ENCODE measurements at places on chromosomes 12 and 14.

DNA sequence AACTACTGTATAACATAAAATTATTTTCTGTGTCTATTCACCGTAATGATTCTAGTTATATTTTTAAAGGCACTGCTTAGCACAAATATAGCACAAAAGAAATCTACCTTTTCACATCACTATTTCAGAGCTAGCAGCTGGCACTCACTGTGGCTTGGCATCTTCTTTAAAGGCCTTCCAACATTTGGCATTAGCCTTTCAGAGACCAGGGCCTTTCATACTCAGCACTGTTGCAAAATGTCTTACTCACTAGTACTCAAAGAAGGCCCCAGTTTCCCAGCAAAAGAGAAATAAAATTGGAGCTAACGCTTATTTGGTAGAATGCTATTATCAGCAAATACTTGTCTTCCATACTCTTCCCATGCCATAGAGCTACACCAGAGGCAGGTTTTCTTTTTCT is 238.4 kb downstream of the MED13L start:
- DNase-seq, result no peak

- DNase-seq, result no peak
Measured at GRCh38 chr14:71029236-71029781, 122.0 kb downstream of the PCNX1 start.

DNA sequence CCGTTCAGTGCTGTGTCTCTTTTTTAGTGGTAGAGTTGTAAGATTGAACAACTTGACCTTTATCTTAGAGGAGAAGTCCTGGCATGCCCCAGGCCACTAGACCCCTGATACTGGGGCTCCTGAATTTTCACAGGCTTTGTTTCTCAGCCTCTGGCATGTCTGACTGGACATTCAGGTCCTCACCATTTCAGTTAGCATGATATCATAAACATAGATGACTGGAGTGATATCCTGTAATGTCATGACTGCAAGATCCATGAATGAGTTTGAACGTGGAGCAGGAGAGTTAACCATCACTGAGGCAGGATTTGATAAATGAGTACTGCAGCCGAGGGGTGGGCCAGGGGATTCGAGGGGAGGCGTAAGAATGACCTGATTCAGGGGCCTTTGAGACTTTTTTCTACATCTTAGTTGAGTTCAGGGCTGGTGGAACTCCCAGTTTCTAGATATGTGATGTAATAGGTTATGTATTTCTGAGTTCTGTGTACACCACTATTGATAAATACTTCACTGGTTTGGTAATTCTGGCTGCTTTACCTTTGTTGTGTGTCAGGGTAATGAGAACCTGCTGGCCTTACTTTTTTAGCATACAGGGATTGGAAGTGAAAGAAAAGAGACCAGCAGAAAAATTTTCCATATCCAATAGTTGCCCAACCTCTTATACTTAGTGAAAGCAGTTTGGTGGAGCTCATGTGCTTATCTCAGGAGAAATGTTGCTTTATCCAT is 217.0 kb downstream of the SYNE2 start:
- no peak for DNase-seq

DNA sequence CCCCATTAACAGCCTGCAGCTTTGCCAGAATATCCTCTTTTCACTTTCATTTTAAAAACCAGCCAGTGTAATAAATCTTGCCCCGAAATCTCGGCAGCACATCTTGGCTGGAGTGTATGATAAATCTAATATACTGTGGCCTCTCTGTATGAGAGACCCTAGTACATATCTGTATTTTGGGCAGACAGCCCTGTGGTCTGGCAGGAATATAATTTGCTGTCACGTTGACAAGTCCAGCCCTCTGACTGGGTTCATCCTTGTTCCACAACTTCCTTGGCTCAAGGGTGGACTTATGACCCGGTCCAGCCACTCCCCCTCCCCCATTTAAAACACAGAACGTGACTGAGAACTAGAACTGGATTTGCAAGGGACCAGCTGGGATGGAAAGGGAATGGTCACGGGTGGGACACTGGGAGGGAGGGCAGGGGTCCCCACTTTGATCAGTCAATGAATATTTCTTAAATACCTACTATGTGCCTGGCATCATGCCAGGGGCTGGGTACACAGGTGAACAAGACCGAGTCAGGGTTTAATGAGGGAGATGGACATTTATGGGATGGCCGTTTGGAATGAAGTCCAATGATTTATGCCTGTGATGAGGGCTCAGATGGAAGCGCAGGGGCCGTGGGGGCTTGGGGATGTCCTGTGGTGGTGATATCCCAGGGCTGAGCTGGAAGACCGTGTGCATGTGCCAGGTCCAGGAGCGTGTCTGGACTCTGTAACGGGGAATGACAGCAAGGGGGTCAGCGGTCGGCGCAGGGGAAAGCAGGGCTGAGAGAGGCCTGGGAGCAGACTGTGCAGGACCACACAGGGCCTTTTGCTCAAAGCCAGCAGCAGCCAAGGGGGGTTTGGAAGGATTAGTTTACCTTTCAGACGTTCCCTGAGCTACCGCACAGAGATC is 190.5 kb downstream of the PHETA1 start:
- no peak for DNase-seq

DNA sequence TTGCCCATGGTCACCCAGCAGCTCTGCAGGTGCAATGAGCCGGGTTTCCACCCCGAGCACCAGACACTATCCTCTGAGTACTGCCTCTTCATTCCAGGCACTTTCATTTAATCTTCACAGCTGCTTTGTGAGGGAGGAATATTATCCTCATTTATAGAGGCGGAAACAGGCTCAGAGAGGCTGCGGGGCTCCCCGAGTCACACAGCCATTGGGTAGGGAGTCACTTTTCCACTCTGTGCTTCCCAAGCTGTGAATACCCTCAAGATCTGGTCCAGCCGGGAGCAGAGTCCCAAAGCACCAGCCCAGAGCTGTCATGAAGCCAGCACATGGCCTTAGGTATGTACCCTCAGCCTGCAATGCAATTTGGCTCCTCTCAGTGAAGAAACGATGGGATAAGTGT is 51.7 kb upstream of the RIN3 start:
- no peak for DNase-seq
